NCI-H1417 (cell line): ENCODE measurements at places on chromosomes 6 and 20.

DNA sequence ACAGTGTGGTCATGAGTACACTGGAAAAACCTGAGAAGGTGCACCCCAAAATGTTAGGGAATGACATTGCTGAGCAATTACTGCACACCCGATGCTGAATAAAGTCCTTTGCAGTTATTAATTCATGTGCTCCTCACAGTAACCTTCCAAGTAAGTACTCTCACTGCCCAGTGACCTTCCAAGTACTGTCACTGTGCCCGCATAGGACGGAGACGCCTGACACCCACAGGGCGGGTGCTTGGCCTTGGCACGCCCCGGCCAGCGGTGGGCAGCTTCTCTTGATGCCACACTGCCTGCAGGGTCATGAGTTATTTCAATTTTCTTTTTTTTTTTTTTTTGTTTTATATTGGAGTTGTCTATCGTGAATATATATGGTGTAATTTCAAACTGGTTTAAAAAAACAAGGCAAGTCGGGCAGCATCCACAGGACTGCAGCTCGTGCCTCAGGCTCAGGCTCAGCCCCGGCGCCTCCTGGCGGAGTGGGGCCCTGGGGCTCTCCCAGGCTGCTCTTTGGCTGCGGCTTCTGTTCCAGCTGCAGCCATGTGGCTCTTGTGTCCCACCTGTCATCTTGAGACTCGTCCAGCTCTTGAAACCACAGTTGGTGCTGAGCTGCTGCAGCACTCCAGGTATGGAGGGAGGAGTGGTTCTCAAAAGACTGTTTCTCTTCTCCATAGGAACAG is 27.0 kb downstream of the PNLDC1 start:
- peak; percentile 88 for DNase-seq

DNA sequence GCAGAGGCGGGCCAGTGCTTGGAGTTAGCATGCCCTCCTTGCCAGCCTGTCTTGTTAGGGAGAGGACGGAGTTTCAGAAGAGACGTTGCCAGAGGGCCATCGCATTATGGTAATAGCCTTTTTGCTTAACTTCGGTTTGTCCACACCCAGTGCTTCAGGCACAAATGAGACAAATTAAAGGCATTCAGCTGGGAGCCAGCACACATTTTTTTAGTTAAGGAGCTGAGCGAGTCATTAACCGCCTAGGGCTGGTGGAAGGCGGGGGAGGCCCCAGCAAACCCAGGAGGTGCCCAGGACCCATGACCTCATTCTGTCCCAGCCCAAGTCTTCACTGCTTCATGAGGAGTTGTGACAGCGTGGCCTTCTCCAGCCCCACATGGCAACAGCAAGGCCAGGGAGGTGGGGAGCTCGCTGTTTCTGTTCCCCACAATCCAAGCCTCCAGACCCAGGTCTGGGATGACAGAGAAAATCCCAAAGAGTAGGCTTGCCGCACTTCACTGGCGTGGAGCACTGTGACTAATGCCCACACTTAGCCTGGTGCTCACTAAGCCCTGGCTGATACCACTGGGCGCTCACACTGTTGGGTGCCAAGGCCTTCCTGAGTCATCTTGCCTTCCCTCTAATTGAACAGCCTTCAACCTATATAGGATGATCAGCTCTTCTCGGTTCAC is 237.1 kb downstream of the ANKRD60 start:
- no peak for DNase-seq

DNA sequence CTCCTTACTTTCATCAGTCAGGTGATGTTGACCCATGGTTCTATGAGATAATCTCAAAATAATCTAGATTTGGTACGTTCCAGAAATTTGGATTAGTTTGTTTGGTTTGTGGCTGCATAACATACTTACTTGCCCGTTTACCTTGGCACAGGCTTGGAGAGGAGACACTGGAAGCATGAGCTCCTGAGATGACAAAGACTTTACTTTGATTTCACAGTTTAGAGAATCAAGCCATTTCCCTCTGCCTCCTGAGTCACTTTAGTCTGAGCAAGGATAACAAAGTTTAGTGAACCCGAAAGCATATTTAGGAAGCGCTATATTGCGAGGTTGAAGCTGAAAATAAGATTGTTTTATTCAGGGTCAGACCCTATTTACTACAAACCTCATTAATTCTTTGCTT is 643.4 kb downstream of the QKI start:
- DNase-seq, result no peak

DNA sequence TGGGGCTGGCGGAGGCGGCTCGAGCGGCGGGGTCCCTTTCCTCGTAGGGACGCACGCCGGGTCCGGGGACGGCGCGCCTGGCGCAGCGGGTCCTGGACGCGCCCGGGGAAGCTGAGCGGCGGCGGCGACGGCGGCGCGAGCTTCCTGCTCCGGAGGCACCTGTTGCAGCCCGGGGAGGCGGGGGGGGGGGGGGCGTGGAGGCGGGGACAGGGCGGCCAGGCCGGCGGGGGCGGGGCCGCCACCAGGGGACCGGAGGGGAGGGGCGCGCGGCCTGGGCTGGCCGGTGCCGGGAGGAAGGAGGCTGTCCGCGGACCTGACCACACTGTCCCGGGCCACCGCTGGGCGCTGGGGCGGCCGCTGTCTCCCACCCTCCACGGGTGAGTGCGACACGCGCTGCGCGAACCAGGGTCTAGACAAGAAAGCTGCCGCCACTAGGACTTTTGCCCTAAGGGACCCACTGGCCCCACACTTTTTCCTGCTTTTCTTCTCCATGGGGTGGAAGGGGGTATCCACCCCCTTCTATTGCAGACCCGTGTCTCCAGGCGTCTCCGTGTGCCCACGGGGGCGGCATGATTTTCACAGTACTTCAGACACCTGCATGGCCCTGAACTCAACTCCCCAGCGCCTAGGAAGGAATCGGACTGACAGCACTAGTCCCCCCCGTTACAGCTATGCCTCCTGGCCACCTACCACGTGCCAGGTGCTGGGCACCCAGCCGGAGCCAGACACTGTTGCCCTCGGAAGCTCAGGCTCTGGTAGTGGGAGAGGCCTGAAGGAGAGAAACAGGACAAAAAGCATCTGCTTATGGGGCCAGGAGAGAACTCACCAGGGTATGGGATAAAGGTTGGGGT is at the start of gene NFATC2:
Gene NFATC2, minus strand, starts transcription at position 149 of the 851 bp plus-strand sequence. CDS start 220 bp downstream, outside the sequence.
- DNase-seq, result peak; percentile 69

DNA sequence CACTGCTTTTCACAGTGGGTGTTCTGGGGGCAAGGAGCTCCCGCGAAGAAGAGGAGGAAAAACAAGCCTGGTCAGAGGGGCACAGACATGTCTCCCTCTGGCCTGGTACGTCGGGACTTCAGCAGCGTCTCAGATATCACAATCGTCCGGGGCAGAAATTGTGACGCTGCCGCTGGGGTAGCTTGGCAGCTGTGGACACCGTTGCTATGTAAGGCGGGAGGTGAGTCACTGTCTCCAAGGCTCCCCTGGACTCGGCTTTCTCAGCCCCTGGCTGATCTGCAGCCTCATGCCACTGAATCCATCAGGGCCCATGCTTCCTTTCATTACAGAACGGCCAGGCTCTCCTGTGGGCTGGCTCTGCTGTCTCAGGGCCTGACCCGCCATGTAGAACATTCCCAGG is 98.7 kb downstream of the SULF2 start:
- DNase-seq, result no peak

DNA sequence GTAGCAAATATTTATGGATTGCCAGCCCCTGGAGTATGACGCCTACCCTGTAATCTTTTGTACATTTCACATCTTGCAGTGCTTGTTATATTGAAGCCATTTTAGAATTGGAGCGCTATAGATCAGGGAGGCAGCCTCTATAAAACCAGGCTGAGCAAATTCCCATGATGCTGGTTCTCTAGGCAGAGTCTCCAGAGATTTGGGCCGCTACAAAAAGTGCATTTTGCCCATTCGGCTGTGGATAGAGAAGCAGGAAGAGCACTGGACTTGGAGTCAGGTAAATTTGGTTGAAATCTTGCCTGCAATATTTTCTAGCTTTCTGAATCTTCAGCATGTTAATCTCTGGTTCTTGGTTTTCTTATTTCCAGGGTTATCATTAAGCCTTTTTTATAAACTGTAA is 2.0 kb downstream of the YWHAB start:
- DNase-seq, result no peak

DNA sequence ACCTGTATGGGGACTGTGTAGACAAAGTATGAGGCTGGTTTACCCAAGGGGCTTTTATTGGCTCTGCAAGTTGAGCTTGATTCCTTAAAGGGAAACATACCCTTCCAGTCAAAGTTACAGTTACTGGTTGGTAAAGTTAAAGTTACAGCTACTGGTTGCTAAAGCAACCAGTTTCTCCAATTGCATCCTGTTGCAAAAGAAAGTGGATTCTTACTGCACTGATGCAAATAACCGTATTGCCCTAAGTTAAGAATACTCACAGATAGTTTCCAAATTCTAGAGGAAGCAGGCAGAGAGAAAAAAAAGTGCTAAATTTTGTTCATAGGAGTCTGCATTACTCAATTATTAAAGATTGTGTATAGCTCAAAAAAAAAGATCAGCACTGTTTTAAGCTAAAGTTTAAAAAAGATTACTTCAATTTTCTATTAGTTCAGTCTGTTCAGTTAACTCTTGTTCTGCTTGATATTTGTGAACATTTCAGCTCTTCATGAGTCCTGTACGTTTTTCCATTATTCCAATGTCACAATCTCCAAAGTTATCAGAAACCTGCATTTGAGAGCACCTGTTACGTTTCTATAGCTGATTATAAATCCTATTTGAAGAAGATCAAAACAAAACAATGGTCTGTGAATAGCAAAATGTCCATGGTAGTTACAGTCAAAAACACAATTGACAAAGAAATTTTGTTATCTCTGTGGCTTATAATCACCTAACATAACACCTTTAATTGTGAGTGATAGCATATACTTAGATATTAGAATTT is 8.6 kb upstream of the IL22RA2 start:
- DNase-seq, result no peak

GRCh38 chr6:161024364-161024920 is 32.9 kb downstream of the MAP3K4 start:
- DNase-seq, result no peak

- DNase-seq, result no peak
Observed at GRCh38 chr20:53839423-53840176, 230.8 kb downstream of the BCAS1 start.

GRCh38 chr20:33732166-33732970 is 572 bp downstream of the ZNF341 start:
- peak; percentile 73 for DNase-seq

- no peak for DNase-seq
Observed at GRCh38 chr20:8744228-8744844, 324.6 kb upstream of the PLCB4 start.

GRCh38 chr6:40022867-40023266 is 88.6 kb upstream of the MOCS1 start:
- no peak for DNase-seq

- DNase-seq, result no peak
Observed at GRCh38 chr6:52410979-52411378, 9.2 kb upstream of the EFHC1 start.

DNA sequence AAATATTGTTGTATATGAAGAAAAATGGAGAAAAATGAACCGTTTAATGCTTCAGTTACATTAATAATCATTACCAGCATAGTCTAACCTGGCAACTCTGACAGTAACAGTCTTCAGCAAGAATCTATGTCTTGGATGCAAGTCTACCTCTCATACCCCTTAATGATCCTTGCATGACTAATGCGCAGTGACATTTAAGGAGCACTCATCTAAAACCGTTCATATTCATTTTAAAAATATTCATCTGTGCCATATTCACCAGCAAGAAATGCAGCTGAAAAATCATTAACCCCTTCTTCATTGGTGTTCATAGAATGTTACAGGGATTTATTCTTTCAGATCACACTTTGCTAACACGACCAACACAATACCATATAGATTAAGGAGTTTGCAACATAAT is 227.2 kb upstream of the ASCC3 start:
- no peak for DNase-seq

GRCh38 chr6:51827580-51827979 is 259.8 kb downstream of the PKHD1 start:
- no peak for DNase-seq

DNA sequence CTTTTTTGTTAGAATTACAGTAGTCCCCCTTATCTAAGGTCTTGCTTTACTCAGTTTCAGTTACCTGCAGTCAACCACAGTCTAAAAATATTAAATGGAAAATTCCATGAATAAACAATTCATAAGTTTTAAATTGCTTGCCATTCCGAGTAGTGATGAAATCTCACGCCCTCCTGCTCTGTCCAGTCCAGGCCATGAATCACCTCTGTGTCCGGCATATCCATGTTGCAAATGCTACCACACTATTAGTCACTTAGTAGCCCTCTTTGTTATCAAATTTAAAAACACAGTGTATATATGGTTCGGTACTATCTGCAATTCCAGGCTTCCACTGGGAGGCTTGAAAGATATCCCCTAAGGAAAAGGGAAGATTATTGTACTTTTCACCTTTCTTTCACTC is 164.6 kb upstream of the FAM83B start:
- no peak for DNase-seq

- peak; percentile 69 for DNase-seq
Observed at GRCh38 chr6:34391786-34392496, 528 bp downstream of the NUDT3 start.

DNA sequence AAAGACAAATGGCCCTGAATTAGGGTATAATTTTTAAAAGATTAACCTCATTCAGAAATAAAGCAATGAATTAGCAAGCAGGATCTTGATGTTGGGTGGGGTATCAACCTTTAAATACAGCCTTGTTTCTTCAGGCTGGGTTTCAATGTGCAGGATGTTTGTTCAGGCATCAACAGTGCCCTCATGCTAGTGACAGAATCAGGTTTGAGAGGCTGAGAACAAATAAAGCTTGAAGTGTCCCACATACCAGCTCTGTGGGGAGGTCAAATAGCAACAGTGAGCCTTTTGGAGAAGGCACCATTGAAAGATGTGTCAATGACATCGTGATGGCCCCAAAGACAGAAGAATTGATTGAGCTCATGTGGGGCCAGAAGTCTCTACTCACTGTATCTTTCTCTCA is 68.2 kb downstream of the MTFR2 start:
- no peak for DNase-seq

DNA sequence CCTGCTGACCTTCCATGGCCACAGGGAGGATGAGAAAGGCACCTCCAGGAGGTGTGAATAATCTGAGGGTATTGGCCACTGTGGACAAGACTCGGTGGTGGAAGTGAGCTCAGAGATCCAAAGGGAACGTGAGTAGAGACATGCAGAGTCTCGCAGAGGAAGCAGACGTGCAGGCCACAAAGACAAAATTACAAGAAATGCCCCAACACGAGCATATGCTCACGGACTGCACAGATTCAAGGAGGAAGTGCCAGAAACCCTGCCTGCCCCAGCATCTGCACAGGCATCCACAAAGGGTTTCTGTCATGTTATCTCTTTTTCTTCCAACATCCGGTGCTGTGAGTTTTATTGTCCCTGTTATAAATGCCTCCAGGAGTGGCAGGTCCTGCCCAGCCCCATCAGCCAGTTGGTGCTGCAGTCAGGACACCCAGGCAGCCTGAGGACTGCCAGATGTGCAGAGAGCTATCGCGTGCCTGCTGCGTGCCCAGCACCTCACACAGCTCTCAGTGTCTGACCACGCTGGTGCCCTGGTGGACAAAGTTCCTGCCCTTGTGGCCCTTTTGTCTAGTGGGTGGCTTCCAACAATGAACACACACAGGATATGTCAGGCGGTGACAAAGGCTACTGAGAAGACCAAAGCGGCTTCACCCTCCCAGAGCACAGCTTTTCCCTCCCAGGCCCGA is 34.0 kb upstream of the FANCE start:
- DNase-seq, result no peak

GRCh38 chr6:3825851-3826581 is 23.2 kb upstream of the FAM50B start:
- DNase-seq, result no peak

- no peak for DNase-seq
Observed at GRCh38 chr6:129314575-129314974, 395.4 kb downstream of the ARHGAP18 start.
